ENCODE measurements at places on chromosomes 3 and 15.

DNA sequence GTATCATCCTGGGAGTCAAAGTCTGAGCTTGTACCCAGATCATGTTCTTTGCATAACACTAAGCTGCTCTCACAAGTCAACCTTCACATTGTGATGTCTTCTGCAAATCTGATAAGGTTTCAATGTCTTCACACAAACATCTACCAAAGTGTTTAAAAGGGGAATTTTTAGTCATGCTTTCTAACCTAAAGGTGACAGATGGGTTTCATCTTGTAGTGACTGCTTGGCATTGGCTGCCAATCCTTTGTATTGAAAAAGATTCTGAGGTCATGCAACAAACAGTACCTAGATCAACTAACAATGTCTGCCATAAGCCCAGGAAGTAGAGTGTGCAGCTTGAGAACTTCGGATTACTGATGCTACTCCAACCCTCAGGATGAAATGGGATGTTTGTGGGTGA, 43.6 kb upstream of the DIPK2A start:
- DNase-seq: no peak

- DNase-seq: no peak
These were observed 120.2 kb downstream of the MEGF11 start for GRCh38 chr15:66133247-66133885.

GRCh38 chr3:7194071-7194835, 333.3 kb downstream of the GRM7 start:
- no peak for DNase-seq

DNA sequence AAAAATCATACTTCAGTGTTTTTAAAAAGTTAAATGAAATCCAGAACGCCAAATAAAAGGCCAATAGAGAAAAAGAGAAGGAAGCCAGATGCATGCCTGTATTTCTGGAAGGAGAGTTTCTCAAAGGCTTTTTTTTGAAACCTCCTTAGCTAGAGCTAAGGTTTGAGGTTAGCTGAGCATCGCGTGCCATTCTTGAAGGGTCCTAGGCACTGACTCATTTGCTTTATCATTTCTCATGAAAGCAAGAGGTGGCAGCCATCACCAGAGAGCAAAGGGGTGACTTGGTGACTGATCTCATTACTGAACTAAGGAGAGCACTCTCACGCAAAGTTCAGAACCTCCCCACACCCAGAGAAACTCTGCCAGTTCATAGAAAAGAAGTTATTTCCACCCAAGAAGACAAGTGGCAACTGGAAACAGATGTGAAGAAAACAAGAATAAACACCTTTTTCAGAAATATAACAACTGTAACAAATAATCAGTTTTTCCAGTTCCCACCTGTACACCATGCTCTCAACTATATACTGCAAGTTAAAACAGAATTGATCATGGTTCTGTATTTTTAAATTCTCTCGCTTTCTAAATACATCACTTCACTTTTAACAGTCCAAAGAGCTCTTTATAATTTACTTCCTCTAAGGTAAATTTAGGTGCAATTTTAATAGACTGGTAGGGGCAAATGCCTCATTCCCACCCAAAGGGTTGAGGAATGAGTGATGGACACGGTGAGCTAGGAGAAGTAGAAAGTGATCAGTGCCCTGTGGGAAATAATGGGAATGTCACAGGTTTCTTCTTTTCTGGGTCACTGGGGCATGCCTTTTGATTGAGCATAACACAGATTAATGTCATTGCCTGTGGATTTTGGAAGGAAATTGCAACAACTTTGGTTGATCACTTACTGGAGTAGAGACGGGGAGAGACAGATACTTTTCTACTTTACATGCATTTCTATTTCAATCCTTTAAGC, 24.7 kb downstream of the GPR15 start:
- DNase-seq: no peak

DNA sequence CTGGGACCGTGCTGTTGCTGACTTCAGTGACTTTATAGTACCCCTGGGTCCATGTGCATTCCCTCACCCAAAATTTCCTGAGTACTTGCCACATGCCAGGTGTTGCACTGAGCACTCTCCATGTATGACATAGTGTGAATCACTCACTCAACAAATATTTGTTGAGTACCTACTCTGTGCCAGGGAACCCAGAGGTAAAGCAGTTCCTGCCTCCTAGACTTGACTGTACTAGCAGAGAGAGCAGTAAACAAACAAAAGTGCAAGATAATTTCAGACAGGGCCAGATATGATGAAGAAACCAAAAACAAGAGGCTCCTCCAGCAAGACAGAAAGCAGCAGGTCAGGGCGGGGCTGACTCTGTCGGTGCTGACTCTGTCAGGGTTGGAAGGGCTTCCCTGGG, 12.2 kb downstream of the TGM4 start:
- DNase-seq: no peak

GRCh38 chr3:23437484-23438145, 234.5 kb downstream of the UBE2E2 start:
- DNase-seq: no peak

DNA sequence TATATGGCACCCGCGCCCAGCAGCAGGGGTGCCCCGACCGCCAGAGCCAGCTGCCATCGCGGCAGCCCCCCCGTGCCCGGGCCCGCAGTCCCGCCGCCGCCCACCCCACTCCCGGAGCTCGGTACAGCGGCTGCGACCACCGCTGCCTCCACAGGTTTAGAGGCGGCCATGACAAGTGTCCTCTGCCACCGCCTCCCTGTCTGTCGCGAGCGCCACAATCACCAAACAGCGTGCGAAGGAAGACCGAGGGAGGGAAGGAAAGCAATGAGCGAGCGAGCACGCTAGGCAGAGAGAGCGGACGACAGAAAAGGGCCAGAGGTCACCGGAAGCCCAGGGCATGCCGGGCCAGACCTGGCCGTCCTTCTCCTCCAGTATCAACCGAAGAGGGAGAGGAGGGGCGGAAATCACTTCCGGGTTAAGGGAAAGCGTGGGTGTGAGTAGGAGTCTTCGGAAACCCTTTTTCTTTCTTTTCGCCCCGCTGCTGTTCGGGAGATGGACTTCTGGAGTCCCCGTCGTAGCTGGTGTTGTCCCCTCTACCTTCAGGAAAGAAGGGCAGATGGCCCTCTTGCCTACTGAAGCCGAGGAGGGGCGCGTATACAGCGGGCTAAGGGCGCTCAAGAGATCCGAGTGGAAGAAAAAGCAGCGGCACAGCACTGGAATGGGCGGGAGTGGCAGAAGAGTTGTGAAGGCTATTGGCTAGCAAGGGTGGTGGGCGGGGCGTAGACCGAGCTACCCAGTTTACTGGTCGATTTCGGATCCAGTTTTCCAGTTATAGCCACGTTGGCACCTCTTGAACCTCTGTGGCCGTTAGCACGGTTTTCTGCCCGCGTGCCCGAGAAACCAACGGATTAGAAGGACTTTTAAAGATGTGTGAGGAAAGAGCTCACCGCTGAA, at the start of the genes LNP1 and TOMM70:
TSS of gene LNP1 (plus strand) at position 760 of the 894 bp plus-strand sequence. CDS start 28,191 bp downstream, outside the sequence.
TSS of gene TOMM70 (minus strand) at position 310 of the 894 bp plus-strand sequence. CDS start at position 170, 140 bp downstream.
- DNase-seq: peak; percentile 99

- no peak for DNase-seq
These were observed 17.5 kb downstream of the VGLL3 start for GRCh38 chr3:86973440-86973839.

- DNase-seq: no peak
These were observed 3.9 kb upstream of the B3GNT5 start for GRCh38 chr3:183249006-183249718.

- no peak for DNase-seq
These were observed 30.0 kb upstream of the MEIS2 start for GRCh38 chr15:37130356-37130755.

GRCh38 chr3:51710631-51711351, 3.9 kb downstream of the GRM2 start:
- no peak for DNase-seq

- no peak for DNase-seq
These were observed 362.5 kb upstream of the ZNF717 start for GRCh38 chr3:76147846-76148245.

- DNase-seq: no peak
These were observed 29.7 kb upstream of the IREB2 start for GRCh38 chr15:78408355-78408640.

GRCh38 chr3:17315897-17316296, 426.5 kb downstream of the TBC1D5 start:
- DNase-seq: no peak

DNA sequence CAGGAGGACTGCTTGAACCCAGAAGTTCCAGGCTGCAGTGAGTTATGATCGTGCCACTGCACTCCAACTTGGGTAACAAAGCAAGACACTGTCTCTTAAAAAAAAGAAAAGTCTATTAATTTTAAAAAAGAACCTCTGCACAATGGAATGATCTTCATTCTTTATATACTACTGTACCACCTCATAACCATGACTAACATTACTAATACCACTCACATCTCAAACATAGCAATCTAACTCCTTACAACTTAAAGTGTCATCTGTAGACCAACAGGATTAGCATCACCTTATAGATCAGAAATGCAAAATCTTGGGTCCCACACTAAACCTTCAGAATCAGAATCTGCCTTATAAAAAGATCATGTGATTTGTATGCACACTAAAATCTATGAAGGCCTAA, 48.8 kb upstream of the MAP4 start:
- no peak for DNase-seq

DNA sequence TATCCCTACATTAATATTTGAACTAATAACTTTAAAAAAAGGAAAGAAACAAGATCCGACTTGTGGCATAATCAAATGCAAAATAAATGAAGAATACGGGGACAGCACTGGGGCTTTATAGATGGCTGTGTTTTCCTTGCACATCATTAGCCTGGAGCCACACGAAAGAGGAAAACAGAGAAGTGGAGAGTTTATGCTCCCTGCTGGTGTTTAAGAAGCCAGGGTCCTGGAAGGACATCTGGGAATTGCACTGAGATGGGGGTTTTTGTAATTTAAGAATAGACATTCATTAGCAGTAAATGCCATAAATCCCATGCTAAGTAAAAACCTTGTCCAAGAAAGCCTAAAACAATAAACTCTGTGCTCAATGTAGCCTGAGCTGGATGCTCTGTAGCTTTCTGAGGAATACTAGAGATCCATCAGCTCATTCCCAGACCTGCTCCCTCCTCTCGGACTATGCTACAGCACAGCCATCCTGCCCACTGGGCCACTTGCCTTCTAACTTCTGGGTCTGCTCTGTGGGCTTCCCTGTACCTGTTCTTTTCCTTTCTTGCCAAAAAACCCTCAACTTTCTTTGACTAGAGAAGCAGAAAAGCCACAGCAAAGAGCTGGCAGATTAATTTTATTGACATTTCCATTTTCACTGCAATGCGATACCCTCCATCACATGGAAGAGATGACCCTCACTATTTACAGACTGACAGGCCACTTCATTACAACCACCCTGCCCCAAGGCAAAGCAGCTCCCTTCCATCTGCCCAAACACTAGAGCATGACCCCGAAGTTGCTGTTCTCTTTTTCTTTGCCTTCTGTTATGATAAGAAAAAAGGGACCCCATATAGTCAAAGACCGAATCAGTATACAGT, 62.3 kb downstream of the MEIS2 start:
- no peak for DNase-seq

- no peak for DNase-seq
These were observed 25.6 kb downstream of the ALPK3 start for GRCh38 chr15:84842781-84843180.

GRCh38 chr3:147963711-147964110, 554.5 kb downstream of the ZIC1 start:
- DNase-seq: no peak

GRCh38 chr3:125213946-125214542, 1.5 kb upstream of the SLC12A8 start:
- no peak for DNase-seq

GRCh38 chr3:52983336-52983807, 62.5 kb downstream of the SFMBT1 start:
- DNase-seq: no peak

GRCh38 chr15:88202231-88202630, 54.3 kb downstream of the NTRK3 start:
- DNase-seq: no peak

DNA sequence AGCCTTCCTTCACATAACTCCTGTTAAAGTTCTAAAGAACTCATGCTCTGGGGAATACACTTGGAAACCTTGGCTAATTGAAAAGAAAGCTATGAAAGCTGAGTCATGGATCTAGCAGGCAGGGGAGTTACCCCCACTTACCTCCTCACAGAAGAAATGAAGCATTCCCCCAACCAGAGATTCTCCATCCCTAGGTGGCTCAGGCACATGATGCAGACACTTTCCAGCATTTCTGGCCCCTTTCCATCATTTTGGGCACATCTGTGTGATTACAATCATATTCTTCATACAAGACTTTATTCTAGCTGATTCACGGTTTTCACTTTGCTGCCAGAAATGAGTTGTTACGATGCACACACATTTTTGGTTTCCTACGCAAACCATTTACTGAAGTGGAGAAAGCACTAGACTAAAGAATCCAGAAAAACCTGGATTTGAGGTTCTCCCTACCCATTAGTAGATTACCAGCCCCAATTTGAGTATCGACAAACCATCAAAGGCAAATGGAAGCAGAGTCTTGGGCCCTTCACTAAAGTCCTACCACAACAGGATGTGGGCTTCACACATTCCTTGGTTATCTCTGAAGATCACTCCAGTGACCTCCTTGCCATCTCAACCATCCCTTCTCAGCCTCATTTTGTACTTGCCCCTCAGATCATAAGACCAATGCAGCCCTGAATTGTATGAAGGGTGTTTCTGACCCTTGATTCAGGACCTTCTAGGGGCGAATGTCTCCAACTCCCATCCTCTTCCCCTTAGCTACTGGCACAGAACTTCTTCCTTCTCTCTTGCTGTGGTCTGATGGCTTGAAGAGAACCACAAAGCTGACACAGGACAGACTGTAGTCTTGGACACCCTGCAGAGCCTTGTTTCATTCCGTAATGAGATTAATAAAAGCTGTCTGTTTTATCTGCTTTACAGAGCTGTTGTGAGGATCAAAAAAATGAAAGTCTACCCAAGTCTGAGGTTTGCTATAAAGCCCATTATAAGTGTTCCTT, 42.5 kb upstream of the SNRK start:
- no peak for DNase-seq

DNA sequence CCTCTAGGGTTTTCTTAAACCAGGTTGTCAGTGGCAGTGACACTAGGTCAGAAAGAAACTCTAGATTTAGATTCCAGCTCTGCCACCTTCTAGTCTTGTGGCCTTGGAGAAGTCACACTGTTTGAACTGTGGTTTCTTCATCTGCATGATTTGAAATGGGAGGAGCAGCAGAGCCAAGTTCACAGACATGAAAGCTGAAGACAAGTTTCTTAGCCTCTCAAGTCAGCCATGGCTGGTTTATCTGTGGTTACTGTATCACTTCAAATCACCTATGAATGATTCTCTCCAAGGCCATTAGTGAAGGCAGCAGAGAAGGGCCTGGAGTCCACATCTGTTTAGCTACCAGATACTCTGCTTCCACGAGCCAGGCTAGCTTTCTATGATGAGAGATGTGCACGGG, 15.6 kb downstream of the CLEC3B start:
- DNase-seq: no peak

- DNase-seq: no peak
These were observed 7.0 kb downstream of the EIF4A2 start for GRCh38 chr3:186790261-186790981.

GRCh38 chr3:35974872-35975271, 335.5 kb downstream of the ARPP21 start:
- DNase-seq: no peak

- no peak for DNase-seq
These were observed 147.6 kb downstream of the TIGIT start for GRCh38 chr3:114441386-114441785.

GRCh38 chr3:48194446-48195071, 6.3 kb upstream of the CDC25A start:
- peak; percentile 23 for DNase-seq

GRCh38 chr15:34179234-34179633, 30.7 kb downstream of the KATNBL1 start:
- no peak for DNase-seq

GRCh38 chr15:100471933-100472332, 56.8 kb downstream of the CERS3 start:
- DNase-seq: no peak
